Activated CD8-positive, alpha-beta memory T cell treated with anti-CD3 and anti-CD28 coated beads for 4 hours (primary cell): ENCODE measurements at places on chromosomes 3 and 15.

DNA sequence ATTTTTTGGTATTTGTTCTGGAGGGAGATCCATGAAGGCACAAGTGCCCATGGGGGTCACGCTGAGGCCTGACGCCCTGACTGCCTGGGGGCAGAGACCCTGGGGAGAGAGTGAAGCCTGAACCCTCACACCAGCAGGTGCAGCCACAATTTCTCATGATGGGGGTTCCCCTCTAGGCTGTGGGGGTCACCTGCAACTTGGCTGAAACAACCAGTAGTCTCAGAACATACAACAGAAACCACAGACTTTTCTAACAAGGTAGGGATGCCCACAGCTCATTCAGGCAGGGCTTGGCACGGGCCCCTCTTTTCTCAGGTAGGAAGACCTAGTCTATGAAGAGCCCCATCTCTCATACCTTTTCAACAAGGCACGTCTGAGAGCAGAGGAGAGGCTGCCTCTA lies 245.1 kb downstream of the ADAMTS17 start:
- no peak for DNase-seq

DNA sequence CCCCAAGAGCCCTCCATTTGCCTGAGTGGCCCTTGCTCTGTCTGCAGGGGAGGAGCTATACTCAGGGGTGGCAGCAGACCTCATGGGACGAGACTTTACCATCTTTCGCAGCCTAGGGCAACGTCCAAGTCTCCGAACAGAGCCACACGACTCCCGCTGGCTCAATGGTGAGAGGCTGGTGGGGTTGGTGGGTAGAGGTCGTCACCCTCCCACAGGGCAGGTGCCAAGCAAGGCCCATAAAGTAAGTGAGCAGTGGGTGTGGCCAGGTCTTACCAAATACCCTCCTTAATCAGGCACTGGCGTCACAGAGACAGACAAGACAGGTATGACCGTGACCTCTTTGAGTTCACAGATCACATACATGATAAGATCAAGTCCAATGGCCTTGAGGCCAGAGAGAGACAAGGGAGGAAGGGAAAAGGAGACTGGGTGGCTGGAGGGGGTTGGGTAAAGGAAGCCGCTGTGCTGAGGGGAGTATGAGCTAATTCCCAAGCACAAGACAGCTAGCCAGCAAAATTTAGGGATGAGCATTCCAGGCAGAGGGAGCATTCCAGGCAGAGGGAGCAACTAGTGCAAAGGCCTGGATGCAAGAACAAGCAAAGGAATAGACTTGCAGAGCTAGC lies 2.5 kb downstream of the SEMA3B start:
- no peak for DNase-seq

DNA sequence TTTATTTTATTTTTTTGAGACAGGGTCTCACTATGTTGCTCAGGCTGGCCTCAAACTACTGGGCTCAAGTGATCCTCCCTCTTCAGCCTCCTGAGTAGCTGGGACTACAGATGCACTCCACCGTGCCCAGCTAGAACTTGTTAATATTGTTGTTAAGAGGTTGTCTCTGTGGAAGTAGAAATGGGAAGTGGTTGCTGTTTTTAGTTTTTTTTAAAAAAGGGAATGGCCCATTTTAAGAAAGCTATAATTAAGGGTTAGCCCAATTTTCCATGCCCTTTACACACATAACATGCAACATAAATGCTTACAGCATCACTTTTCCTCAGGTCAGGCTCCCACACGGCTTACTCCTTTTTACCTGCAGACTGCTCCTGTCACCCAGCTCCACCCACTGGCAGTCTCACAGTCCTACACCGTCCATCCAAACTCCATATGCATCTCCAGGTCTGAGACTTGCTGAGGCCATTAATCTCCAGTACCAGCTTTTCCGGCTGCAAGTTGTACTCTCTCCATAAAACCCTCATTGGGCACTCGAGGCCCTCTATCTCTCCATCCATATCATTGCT lies 19.8 kb downstream of the MORC1 start:
- no peak for DNase-seq

DNA sequence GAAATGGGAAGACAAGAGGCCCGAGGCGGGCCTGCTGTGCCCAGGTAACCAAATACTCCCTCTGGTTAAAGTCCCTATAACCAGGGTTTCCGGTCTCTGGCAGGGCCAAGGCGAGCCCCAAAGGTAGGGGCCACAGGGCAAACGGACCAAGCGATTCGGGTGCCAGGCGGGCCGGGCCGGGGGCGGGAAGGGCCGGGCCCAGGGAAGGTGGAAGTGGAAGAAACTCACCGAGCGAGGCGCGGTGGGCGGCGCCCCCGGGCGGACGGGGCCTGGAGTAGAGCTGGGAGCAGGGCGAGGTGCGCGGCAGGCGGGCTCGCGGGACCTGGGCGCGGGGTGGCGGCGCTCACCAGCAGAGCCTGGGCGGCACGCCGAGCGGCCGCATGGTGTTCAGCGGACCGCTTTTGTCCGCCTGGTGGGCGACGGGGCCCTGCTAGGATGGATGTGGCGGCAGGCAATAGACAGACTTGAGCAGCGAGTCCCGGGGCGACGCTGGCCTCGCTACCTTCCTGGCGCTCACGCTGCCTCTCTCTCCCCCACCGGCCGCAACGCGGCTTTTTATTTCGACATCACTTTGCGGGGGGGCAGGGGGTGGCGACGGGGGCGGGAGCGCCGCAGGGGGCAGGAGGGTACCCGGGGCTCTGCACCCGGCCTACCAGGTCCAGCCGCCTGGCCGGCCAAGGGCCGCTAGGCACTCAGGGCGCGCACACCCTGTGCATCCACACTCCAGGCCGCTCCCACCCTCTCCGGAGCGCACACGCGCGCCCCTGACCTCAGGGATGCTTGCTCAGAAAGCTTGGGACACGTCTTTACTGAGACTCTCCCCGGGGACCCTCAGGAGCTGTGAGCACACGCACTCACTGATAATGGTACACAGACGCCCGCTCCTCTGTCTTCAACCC lies at the start of gene GATA2:
GATA2 (minus strand) TSS at position 531 of the 899 bp plus-strand sequence. CDS start 6,170 bp downstream, outside the sequence.
- no peak for DNase-seq

DNA sequence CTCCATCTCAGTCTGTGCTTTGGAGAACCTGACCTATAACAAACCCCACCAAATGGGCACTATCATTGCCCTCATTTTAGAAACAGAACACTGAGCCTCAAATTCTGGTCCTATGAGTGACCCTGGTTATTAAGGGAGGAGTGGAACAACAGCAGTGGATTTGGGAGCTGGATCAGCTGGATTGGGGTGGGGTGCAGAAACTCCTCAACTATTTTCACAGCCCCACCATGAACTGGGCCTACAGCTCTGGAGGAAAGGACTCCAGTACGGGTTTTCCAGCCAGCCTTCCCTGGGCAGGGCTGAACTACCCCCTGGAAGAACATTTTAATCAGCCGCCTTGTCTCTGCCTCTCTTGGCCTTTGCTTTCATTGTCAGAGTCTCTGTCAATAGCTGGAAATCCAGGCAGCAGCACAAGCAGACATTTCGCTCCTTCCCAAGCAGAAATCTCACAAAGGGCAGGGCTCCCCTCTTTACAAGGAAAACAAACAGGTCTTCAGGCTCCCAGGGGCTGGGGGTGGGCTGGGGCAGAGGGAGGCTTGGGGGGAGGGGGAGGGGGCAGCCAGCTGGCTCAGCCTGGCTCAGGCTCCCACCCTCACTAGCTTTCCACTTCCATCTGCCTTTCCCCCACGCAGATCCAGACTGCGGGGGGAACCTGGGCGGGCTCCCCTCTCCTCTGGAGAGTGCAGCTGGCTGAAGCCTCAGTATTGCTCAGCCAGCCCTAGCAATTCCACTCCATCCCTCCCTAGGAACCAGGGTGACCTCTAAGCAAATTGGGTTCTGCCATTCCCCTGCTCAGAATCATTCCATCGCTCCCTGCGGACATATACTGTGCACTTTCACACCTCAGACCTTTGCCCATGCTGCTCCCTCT lies 13.7 kb upstream of the TLE3 start:
- DNase-seq, result no peak

DNA sequence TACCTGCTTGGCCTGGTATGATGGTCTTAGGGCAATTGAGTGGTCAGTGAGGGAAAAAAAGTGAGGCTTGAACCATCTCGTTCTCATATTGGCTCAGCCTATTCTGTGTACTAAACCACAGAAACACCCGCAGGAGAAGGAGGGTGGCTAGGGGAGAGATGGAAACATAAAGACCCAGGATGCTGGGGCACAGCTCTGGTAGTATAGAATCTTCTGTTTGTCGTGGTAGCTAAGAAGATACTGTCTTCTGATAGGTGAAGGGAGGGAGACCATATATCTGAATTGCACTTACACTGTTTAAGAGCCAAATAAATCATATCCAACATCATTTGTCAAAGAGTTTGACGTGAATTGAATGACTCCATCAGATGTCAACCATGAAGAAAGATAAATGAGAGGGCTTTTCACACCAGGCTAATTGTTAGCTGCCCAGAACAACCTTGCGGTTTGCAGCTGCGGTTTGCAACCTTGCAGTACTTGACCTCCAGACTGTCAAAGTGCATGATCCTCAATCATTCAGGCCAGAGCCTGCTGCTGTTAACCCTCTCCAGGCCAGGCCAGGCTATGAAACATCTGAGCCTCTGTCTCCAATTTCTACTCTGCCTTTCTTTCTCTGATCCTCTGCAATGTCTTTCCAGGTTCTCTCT lies 40.9 kb upstream of the PIK3R4 start:
- no peak for DNase-seq

- DNase-seq, result no peak
Measured at GRCh38 chr3:60598671-60599070, 652.6 kb downstream of the FHIT start.

- DNase-seq, result no peak
Measured at GRCh38 chr3:44326019-44326418, 12.5 kb upstream of the TCAIM start.

GRCh38 chr3:25229586-25229985 lies 198.5 kb upstream of the RARB start:
- no peak for DNase-seq

GRCh38 chr3:76933245-76933644 lies 106.7 kb upstream of the ROBO2 start:
- DNase-seq, result no peak

DNA sequence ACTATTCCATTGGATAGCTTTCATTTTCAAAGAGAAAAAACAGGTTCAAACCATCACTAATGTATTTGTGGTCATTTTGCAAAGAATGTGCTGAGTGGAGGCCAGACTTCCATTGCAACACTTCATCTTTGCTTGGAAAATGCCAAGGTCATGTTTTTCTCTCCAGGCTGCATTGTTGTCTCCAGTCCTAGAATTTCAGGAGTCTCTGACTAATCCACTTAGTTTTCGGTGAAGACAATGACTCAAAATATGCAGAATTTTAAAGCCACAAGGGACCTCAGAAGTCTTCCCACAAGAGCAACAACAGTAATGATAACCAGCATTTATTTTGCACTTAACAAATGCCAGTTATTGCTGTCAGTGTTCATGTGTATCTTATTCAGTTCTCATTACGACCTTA lies 277.0 kb downstream of the RYR3 start:
- DNase-seq, result no peak

GRCh38 chr15:98815207-98815606 lies 166.9 kb downstream of the IGF1R start:
- DNase-seq, result no peak

- no peak for DNase-seq
Measured at GRCh38 chr3:129045675-129046036, 14.9 kb upstream of the GP9 start.

DNA sequence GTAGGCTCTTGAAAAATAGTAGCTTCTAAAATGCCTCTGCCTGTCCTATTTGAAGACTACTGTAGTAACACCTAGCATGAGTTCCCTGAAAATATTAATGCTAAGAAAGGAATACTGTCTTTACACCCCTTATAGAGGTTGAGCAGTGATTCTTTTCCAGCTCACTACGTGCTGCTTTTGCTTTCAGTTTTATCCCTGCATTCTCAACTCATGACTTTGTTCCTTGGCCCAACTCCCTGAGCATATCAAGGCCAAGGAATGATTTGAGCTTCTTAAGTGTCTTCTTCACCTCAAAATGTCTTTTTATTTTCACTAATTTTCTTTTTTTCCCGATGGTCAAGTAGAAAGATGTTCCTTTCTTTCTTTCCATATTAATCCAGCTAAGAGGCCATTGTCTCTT lies 16.5 kb upstream of the P2RY13 start:
- no peak for DNase-seq

GRCh38 chr3:177197727-177198460 lies 612 bp upstream of the TBL1XR1 start:
- no peak for DNase-seq

DNA sequence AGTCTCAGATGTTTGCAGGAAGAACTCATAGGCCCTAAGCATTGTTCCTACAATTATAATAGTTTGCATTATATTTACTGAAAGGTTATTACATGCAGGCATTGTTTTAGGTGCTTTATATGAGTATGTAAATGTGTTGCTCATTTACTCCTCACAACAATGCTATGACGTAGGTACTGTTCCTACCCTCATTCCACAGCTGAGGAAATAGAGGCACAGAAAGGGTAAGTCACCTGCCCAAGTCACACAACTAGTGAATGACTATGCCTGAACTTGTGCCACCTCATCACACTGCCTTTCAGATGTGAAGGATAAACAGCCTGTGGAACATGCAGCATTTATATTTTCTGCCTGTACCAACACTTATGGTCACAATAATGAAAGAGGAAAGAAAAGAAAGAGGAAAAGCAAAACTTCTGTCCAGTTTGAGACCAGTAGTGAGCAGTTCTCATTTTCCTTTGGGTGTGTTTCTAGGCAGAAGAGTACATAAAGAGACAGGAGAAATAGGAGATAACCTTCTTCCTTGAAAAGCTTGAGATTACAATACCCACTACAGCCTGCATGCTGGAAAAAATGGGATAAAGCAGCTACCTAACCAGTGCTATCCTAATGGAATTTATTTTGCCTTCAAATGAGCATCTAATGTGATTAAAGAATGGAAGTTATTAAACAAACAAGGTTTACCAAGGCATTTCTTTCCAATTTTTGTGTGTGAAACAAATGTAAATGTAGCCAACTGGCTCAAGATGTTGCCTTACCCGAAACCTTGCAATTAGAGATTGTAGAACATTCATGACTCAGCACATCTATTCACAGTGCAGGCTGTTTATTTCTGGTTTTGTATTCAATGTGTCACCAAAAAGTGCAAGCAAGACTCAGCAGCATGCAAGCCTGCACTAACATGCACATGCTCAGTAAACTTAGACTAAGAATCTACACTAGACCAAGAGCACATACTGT lies 20.5 kb upstream of the ENTPD3 start:
- DNase-seq, result no peak

- no peak for DNase-seq
Measured at GRCh38 chr15:61644550-61644949, 415.4 kb upstream of the RORA start.

DNA sequence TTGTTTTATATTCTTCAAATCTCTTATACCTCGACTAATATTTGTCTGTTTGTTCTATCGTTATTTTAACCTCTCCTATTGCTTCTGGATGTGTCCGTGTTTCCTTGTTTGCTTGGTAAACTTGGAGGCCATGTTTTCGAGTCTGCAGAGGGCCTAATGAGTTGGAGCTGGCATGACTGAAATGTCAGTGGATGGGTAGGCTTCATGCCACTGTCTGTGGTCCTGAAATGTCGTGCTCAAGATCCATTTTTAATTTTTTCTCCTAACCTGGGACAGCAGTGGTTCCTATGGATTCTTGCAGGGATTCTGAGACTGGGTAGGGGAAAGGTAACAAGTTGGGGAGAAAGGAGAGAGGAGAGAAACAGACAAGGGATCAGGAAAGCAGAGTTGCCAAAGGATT lies 18.8 kb upstream of the GASK1A start:
- DNase-seq, result no peak
